ENCODE measurements at places on chromosomes 6 and 20.

DNA sequence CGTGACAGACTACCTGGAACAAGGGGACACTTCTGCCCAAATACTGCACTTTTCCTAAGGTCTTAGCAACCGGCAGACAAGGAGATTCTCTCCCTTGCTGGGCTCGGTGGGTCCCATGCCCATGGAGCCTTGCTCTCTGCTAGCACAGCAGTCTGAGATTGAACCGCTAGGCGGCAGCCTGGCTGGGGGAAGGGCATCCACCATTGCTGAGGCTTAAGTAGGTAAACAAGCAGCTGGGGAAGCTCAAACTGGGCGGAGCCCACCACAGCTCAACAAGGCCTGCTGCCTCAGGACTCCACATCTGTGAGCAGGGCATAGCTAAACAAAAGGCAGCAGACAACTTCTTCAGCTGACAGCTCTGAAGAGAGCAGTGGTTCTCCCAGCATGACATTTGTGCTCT lies 87.8 kb upstream of the ASCC3 start:
- no peak for DNase-seq

GRCh38 chr6:104226790-104227446 lies 632.8 kb downstream of the HACE1 start:
- DNase-seq = no peak

- no peak for DNase-seq
These were observed 1.8 kb upstream of the CLVS2 start for GRCh38 chr6:122994256-122994655.

DNA sequence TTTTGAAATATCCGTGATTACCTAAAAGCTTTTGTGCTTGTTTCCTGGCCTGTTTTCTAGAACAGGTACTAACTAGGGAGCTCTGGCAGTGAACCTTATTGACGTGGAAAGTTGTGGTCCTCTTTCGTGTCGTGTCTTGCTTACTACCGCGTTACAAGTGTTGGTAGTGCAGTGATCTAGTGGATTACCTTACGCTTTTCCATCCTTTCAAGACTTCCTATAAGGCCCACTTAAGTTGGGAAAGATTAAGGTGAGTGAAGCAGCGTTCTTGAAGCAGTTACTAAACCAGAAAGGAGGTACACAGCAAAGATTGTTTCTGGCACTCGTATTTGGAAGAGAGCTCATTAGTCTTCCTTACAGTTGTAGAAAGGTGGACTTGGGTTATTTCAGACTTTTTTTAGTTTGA lies 1.9 kb downstream of the PNRC1 start:
- DNase-seq = no peak

GRCh38 chr20:836190-836589 lies 2.7 kb downstream of the FAM110A start:
- no peak for DNase-seq

GRCh38 chr20:25206548-25206947 lies 11.0 kb downstream of the ENTPD6 start:
- DNase-seq = no peak

DNA sequence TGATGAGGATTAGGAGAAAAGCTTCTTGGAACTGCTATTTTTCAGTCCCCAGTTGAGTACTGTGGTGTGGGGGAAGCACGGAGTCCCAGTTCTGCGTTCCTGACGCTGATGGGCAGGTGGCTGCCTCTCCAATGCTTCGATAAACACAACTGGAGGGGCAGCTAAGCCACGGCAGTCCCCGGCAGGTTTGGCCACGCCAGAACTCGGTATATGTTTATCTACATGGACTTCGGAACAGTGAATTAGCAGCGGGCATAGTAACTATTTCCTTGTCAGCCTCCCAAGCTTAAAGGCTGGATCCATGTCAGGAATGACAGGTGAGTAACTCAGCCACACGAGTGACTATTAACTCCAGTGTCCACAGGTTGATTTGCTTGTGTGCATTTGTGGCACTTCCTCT lies 354.4 kb downstream of the ZFAND3 start:
- DNase-seq = no peak
